Stimulated activated CD8-positive, alpha-beta memory T cell treated with anti-CD3 and anti-CD28 coated beads, Interleukin-2, amount 100 ng/mL, for 1 hour (primary cell): ENCODE measurements at places on chromosomes 13 and 19.

DNA sequence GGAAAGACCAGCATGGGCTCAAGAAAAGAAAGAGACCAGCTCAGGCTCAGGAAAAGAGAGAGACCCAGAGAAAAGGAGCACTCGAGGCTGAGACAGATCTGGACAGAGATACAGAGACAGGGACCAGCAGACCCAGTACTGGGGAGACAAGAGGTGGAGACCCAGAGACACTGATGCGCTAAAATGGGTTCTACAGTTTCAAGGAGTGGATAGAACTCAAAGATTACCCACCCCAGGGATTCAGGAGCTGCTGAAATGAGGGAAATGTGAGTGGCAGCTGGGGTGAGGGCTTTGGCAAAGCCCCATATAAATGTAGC lies 609 bp upstream of the ZSCAN18 start:
- no peak for DNase-seq

- DNase-seq, result no peak
Observed at GRCh38 chr19:1691589-1692290, 39.3 kb upstream of the TCF3 start.

GRCh38 chr13:45310341-45311131 lies 30.4 kb downstream of the TPT1 start:
- DNase-seq, result no peak

- no peak for DNase-seq
Observed at GRCh38 chr13:108494991-108495645, 134.3 kb upstream of the MYO16 start.

DNA sequence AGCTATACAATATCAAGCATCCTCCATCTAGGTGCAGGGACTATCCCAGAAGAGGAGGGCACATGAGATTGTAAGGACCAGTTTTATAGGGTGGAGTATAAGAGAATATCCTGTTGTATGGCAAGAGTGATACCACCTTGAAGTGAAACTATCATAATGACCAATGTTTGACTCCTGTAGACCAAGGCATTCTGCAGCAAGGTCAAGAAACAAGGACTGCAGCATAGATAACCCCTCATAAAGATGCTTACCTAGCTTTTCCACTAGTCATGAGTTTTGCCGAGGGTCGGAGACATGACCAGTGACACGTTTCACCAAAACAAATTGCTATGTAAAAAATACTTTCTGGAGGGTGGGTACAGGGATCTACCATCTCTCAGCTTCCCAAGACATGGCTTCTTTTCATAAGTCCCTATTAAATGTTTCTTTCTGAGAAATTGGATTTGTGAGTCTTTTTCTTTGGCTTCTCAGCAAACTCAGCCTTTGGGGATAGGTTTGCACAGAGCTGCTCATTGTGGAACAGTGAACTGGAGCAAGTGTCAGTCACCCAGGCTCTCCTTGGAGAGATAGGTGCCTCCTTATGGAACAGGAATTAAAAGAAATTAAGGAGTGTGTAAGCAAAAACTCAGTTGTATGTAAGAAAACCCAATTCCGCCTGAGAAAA lies 28.2 kb upstream of the CYSLTR2 start:
- DNase-seq, result no peak
